ENCODE measurements at places on chromosomes 13 and 19.

GRCh38 chr19:49097453-49098288, 12.4 kb downstream of the SNRNP70 start:
- DNase-seq: no peak

GRCh38 chr19:33339016-33339984, 34.2 kb upstream of the CEBPG start:
- DNase-seq: no peak

GRCh38 chr13:36288794-36289391, 8.7 kb downstream of the CCDC169 start:
- DNase-seq: no peak

GRCh38 chr13:109816112-109816807, 29.9 kb upstream of the IRS2 start:
- no peak for DNase-seq

- no peak for DNase-seq
Measured at GRCh38 chr19:18239303-18239702, 13.1 kb upstream of the PDE4C start.
